ENCODE measurements at places on chromosomes 13 and 19.
A peak's percentile ranks its signal among the peaks of the same experiment; 100 is the strongest.

GRCh38 chr19:35975608-35976214 is 19.3 kb upstream of the SDHAF1 start:
- DNase-seq: no peak

DNA sequence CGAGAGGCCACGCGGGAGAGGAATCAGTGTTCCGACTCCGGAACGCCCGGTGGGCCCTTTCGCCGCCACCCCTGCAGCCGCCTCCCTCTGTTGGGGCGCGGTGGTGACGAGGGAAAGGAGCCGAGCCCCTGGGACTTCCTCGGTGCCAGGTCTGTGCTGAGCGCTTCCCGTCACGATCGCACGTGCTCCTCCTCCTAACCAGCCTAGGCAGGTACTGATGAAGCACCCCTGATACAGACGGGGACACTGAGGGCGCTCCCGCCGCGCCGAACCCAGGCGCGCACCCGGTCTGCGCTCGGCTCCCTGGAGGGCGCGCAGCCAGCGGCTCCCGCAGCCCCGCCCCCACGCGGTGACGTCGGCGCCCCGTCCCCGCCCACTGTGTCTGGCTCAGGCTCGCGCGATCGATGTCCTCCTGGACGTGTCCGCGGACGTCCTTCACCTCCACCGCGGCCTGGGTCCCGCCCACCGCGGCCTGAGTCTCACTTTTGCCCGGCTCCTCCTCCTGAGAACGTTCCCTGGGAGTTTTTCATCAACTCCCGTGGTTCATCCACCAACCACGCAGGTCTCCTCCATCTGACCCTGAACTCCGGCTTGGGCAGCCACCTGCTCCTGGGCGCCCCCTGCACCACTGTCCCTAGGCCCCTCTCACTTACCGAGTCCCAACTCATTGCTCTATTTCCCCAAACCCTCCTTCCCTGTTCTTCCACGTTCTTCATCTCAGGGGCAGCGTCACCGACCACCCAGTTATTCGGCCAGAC is 2.6 kb upstream of the KLK15 start:
- DNase-seq: peak; percentile 77

DNA sequence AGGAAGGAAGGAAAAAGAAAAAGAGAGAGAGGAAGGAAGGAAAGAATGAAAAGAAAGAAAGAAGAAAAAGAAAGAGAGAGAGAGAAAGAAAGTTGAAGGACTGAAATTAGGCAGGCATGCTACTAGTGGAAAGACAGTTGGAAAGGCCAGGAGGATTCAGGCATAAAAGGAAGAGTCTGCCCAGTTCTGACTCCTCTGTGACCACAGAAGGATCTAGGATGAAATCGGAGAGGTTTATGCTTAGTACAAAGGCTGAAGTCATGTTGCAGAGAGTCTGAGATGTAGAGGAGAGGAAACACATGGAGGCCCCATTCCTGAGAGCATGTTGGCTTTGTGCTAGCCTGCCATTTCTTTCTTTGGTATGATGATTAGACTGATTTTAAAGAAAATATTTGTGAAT is 246.5 kb upstream of the ARGLU1 start:
- DNase-seq: no peak

- DNase-seq: no peak
Measured at GRCh38 chr19:29384656-29385055, 141.1 kb upstream of the VSTM2B start.

DNA sequence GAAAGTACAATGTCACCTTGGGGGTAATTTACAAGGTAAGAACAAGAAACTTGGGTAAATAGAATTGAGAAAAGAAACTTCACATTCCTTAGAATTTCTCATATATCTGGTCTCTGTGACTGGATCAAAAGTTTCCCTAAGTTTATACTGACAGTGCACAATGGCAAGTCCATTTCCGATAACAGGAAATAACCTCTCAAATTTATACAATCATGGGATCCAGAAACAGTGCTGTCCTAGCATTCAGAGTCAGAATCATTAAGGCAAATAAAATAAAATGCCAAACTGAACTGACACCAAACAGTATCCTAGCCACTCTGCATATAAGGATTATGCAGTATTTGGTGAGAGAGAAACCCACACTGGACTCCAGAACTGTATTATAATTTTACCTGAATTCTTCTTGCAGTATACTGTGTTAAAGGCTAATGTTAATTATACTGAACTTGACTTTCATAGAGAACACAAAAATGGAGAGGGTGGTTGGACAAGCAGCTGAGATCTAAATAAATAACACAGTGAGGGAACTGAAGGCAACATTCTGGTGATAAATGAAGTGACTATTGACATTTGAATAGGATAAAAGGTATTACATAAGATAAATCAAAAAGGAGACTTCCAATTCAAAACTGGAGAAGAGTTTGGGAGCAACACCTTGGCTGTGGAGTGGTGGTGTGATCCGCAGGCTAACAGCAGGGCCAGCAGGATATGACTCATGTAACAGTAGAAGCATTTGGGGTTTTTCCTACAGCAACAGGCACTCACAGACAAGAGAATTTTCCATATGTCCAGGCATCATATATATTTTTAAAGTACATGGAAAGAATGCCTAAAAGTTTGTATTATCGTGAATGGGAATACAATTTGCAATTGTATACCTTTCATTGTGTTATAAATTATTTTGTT is 932.5 kb upstream of the MIR17HG start:
- DNase-seq: no peak

DNA sequence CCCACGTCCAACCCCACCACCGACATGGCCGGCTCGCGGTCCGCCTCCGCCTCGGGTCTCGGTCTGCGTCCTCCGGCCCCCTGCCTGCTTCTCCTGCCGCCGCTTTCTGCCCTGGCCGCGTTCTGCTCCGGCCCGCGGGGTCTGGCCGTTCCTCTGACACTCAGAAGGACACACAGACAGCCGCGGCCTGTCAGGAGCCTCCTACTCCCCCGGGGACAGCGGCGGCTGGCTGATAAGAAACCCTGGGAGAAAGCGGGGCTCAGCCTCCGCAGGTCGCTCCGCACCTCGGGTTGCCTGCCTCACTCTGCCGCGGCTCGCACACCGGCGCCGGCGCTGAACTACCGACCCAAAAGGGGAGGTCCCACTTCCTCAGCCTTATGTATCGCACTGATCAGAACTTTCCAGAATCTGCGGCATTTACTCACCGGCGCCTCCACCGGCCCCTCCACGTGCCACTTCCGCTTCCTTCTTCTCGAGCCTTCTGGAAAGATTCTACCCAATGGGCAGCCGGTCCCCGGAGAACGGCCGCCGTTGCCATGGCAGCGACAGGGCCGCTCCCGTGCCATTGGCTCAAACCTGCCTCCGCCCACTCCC is at the start of gene HSPH1:
TSS of gene HSPH1 (minus strand) at position 348 of the 594 bp plus-strand sequence. CDS start at position 26, 322 bp downstream.
- peak; percentile 99 for DNase-seq

Measured in right forelimb (tissue), 1 donor.